ENCODE measurements at places on chromosomes 1 and 21.

DNA sequence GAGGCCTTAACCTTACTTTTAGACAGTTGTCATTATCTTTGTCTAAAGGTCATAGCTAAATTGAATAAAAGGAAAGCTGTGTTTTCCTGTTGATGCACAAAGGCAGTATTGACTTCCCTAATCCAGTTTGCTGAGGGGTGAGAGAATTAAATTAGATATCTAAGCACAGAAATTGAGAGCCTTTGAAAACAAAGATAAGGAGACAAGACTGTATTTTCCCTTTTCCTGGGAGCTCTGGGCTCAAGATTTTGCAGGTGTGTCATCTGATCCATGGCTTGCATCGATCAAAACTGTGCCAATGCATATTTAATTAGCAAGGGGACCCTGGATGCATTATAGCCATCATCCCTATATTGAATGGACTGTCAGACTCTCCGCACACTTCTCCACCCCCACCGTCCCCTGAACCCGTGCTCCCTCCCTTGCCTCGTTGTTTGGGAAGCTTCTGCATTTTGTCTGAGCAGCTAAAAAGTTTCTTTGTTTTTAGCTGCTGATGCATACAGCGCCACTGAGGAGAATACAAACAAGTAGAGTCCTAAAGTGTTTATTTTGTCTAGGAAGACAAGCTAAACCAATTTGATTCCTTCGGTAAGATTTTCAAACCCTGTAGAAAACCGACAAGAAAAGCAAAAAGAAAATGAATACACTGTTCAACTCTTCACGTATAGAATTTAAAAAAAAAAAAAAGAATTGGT is 186.3 kb downstream of the NFIA start:
- no peak for DNase-seq

GRCh38 chr1:202131956-202132821 is 9.5 kb downstream of the GPR37L1 start:
- DNase-seq, result no peak

DNA sequence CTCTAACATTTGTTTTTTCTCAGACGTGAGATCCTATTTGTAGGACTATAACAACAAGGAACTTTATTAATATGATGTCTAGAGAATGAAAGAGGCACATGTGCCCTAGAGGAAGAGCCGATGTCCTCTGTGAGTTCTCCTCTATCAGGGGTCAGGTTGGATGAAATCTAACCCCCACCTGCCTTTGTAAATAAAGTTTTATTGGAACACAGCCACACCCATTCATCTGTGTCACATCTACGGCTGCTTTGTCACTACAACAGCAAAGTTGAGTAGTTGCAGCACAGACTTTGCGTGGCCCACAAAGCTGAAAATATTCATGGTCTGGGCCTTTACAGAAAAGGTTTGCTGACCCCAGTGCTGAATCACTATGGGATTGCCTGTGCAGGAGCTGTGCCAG is 571 bp upstream of the CAPN9 start:
- DNase-seq, result no peak

DNA sequence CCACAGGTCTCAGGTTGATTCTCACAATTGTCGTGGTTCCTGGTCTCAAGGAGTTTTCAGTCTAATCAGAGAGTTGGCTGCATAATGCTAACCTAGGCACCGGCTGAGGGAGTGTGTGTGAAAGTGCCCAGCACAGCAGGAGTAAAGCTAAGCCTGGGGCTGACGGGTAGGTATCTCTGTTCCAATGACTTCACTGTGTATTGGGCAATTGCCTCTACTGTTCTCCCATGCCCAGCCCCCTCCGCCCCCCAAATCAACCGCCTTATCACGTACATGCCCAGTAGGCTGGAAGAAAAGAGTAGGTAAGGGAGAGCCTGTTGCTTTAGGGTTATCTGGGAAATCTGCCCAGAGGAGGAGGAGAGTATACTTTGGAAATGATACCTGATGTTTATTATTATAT is 54.7 kb downstream of the MRPS6 start:
- no peak for DNase-seq

- no peak for DNase-seq
Observed at GRCh38 chr1:207849016-207849415, 61.9 kb downstream of the CD34 start.

- no peak for DNase-seq
Observed at GRCh38 chr1:17503146-17503545, 36.4 kb upstream of the ARHGEF10L start.

DNA sequence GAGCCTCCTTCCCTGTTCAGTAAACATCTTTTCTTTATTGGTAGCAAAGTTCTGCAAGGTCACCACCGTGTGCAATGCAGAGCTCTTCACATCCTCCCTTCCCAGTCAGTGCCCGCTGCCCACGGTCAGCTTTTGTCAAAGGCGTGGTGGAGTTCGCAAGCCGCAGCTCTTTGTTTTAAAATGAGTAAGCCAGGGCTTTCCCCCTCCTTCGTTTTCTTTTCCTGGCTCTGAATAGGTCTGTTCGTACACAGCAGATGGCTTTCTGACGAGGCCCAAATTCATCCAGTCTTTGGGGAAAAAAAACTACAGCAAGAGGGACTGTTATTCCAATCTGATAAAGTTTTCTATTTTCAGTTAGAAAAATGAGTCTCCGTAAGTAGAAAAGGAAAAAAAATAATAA is 153.2 kb downstream of the LRIG2 start:
- DNase-seq, result peak; percentile 13

DNA sequence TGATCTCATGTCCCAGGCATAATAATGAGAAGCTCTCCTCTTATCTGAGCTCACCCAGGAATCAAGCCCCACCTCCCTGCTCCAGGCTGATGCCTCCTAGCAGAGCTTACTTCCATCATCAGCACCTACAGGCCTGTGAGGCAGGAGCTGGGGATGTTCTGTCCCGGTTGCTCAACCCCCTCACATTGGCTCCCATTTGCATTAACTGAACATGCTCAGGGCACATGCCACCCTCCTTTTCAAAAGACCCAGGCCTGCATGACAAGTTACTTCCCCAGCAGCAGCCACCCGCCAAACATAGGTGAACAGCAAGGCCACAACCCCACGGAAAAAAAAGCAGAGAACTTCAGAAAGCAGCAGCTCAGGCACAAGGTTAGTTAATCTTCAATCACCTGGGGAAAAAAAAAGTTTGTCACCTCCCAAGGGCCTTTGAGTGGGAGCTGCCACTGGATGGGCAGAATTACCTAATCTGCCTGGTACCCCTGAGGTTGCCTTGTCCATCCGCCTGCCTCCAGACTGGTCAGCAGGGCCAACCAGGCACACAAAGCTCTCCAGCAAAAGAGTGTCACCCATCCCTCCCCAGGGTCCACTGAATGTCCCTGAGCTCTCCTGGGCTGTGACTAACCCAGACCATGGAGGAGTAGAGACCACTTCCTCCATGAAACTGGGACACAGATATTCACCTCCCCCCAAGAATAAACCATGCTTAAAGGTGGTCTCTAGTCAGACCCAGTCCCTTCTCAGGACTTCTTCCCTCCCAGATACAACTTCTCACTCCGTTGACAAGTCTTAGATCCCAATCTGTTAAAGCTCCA is 4.4 kb downstream of the KCNN3 start:
- no peak for DNase-seq

- DNase-seq, result no peak
Observed at GRCh38 chr1:228306275-228307217, 98.7 kb downstream of the OBSCN start.

- DNase-seq, result no peak
Observed at GRCh38 chr1:30856260-30856790, 52.2 kb downstream of the SDC3 start.

DNA sequence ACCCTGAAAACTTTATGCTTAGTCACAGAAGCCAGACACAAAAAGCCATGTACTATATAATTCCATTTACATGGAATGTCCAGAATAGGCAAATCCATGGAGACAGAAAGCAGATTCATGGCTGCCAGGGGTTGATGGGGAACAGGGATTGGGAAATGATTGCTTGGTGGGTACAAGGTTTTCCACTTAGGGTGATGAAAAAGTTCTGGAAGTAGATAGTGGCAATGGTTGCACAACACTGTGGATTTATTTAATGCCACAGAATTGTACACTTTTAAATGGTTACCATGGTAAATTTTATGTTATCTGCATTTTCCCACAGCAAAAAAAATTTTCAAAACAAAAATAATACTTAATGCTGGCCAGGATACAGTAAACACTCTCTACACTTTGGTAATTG is 40.6 kb downstream of the ENAH start:
- no peak for DNase-seq

DNA sequence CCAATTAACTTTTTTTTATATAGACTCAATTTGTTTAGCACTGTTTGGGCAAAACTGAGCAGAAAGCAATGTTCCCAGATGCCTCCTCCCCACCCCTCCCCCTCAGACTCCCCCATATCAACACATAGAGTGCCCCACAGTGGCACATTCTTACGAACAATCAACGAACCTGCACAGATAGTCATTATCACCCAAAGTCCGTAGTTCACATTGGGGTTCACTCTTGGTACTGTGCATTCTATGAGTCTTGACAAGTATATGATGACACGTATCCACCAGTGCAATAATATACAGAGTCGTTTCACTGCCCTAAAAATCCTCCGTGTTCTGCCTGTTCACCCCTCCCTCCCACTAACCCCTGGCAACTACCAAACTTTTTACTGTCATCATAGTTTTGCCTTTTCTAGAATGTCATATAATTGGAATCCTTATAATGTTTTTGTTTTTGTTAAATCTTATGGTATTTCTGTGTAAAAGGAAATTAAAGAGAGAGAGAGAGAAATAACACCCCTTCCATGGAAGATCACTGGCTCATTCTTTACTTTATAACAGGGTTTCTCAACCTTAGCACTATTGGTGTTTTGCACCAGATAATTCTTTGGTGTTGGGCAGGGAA is 37.2 kb upstream of the HNRNPU start:
- DNase-seq, result no peak

DNA sequence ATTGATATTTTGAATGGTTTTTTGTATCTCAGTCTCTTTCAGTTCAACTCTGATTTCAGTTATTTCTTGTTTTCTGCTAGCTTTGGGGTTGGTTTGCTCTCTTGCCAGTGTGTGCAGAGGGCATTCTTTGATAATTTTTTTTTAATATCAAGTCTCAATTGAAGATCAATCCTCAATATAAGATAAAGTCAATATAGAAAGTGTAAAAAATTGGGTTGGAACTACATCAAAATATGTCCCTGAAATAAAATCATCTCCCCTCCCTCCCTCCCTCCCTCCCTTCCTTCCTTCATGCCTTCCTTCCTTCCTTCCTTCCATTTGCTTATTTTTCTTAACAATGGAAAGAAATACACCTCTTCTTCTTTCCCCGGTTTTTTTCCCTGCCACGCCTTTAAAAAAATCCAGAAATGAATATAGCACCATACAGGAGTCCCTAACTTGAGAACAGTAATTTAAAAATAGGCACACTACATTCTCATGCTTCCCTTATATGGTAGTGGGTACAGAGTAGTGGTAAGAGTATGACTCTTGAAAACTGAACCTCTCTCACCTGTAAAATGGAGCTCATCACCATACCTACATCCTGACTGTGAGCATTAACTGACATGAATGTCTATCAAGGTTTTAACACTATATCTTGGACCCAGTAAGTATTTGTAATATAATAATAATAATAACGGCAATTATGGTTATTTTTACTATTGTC is 221.9 kb downstream of the GIPC2 start:
- no peak for DNase-seq

DNA sequence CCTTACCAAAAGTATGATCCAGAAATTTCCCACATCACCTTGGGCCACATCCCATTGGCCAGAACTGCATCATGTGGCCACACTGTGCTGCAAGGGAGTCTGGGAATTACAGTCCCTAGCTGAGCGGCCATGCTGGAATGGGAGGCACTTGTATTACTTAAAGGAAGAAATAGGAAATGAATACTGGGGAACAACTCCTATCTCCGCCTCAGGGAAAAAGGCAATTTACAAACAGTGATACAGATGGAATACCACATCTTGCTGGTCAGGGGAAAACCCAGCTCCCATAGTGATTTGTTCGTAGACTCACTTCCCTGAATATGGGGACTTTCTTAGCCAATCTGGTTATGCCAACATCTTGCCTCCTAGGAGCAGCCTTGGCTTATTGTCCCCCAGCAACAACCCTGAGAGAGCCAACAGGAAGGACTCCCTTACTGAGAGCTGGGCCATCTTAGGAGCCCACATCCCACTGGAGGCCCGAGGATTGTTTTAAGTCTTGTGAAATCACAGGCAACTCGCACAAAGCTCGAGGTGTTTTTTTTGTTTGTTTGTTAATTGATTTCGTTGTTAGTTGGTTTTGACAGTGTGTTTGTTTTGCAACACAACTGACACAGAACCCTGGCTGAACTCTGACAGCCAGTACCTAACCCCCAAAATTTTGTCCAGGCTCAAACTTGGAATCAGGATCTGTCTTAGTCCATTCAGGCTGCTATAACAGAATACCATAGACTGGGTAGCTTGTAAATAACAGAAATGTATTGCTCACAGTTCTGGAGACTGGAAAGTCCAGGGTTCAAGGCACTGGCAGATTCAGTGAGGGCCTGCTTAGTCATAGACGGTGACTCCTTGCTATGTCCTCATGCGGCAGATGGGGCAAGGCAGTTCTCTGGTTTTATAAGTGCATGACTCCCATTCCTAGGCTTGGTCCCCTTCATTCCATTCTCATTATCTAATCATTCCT is 14.9 kb downstream of the CDA start:
- DNase-seq, result no peak

GRCh38 chr1:61289232-61290098 is 207.1 kb downstream of the NFIA start:
- no peak for DNase-seq

GRCh38 chr1:228744356-228744755 is 9.1 kb downstream of the RHOU start:
- DNase-seq, result no peak

GRCh38 chr1:201999625-202000238 is 10.7 kb upstream of the ELF3 start:
- DNase-seq, result no peak

DNA sequence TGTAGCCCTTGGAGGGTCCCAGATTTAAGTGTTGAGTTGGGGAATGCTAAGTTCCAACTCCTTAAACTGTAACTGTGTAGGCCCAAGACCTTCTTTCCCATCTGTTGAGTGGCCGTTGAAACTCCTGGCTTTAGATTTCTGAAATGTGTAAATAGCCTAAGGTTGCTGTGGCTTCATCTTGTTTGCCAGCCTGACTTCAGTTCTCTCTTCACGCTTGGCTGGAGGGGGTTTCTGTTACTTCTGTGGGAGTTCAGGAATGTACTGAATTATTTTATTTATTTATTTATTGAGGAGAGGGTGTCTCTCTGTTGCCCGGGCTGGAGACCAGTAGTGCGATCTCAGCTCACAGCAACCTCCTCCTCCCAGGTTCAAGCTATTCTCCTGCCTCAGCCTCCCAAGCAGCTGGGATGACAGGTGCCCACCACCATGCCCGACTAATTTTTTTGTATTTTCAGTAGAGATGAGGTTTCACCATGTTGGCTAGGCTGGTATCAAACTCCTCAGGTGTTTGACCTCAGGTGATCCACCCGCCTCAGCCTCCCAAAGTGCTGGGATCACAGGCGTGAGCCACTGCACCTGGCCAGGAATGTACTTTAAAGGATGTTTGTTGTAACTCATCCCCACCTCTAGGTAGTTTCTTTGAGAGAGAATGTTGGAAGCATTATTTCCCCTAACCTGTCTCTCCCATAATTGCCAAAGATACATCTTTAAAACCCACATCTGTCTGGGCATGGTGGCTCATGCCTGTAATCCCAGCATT is 5.9 kb downstream of the TTC39A start:
- DNase-seq, result no peak

- DNase-seq, result no peak
Observed at GRCh38 chr1:241605146-241605805, 34.9 kb downstream of the CHML start.
